ENCODE measurements at places on chromosomes 11 and 22.

DNA sequence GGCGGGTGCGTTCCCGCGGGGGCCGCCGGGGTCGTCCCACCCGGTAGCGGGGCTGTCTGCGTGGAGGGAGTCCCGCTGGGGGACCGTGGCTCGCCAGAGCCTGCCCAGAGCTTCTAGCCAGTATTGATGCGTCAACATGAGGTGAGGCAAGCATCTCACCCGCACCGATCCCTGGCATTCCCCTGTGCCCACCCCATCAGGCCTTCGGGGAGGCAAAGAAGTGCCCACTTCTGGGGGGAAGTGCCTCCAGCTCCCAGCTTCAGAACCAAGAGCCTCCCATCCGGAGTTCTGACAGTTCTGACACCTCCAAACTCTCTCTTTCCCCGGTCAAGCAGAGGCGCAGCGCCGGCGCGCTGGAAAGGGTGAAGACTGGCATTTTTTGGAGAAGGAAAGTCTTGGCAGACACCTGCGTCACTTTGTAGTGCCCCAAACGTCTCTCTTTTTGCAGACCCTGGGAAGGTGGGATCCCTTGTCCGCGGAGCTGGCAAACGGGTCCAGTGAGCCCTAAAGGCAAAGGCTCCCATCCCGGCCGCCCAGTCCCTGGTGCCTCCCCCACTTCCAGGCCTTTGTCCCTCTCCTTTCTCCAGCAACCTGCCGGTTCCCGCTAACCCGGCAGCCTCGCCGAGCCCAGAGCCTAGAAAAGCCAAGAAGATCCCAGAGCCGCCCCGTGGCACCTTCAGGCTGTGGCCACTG, 3.2 kb upstream of the PAX6 start:
- no peak for DNase-seq

GRCh38 chr11:123158033-123159003, 36.7 kb downstream of the CLMP start:
- DNase-seq: no peak

DNA sequence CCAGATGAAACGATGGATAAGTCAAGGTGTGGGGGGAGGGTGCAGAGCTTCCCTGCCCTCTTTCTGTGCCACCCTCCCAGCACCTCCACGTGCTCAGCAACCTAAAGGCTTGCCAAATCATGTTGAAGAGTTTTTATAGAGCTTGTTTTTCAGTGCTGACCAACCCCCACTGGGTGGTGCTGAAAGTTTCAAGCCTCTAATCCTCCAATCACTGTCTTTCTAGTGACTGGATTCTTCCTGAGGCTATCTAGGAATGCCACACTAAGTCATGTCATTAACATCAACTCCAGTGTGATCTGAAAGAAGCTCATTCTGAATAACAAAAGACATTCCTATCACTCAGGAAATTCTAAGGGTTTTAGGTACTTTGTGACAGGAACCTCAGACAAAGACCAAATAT, 382.6 kb downstream of the DYNC2H1 start:
- DNase-seq: no peak

- DNase-seq: no peak
These were observed 46.9 kb downstream of the SMIM38 start for GRCh38 chr11:69202511-69203221.

GRCh38 chr11:128189823-128190222, 397.5 kb downstream of the ETS1 start:
- no peak for DNase-seq

DNA sequence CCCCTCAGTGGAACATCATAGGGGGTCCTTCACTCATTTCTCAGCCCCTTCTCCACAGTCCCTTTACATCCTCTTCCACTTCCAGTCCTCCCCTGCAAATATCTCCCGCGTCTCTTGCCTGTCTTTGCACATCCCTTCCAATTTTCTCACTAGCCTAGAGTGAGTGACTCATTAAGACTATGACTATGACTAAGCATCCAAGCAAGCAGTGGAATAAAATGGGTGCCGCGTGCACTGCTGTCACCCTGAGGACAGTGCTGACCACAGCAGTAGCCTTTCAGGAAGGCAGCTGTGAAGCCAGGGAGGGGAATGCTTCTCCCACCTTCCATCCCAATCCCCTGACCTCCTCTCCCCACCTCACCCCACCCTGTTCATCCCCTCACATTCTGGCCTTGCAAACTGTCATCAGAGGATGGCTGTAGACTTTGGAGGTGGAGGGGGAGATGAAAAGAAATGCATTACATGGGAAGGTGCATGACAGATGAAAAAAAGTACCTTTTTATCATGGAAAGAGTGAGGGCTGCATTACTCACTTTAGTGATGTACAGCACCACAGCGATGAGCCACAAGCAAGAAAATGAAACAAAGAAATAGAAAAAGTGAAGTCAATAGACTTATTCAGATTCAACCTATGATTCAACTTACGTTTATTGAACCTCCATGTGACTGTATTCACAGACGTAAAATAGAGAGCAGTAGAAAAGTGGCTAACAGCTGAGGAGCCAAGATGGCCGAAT, 948.2 kb downstream of the NTM start:
- DNase-seq: no peak

- no peak for DNase-seq
These were observed 9.0 kb downstream of the IGLL5 start for GRCh38 chr22:22896601-22897000.
